NCI-H187 treated with DMSO at 0.1 percent for 48 hours (cell line): ENCODE measurements at places on chromosomes 16 and 17.

- no peak for DNase-seq
These were observed 83.3 kb upstream of the ZKSCAN2 start for GRCh38 chr16:25340973-25341372.

DNA sequence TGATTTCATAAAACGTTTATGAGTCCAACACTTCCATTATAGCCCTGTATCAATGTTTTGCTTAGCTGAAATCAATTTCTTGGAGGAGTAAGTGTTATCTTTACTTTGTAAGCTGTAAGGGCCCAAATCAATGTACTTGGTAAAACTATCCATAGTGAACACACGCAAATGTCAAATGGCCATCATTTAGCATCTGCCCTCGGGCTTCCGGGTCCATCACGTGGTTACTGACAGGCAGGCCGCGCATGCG lies 687 bp upstream of the NARF start:
- no peak for DNase-seq

- no peak for DNase-seq
These were observed 13.8 kb downstream of the IL4R start for GRCh38 chr16:27327586-27327915.

GRCh38 chr17:74288785-74289184 lies 14.8 kb downstream of the DNAI2 start:
- DNase-seq, result no peak

DNA sequence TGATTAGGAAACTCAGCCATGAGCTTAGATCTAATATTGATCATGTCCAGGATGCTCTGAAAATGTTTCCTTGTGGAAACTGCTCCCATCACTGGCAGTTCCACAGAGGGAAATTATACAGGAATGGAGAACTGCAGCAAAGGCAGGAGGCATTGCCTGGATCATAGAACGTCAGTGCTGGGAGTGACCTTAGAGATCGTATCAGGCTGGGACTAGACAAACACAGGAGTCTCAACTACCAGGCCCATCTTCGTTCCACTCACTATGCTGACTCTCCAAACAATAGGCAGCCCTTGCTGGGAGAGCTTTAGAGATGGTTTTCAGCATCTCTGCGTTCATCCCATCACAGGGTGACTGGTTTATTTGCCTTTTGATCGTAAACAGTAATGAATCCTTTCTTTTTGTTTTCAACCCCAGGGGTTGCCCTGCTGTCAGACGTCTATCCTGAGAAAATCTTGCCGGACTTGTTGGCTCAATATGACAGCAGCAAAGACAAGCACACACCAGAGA lies 130.3 kb downstream of the TANGO6 start:
- DNase-seq, result peak; percentile 6

GRCh38 chr17:21194226-21194625 lies 19.7 kb downstream of the TMEM11 start:
- DNase-seq, result no peak

- DNase-seq, result no peak
These were observed 6.2 kb downstream of the PHOSPHO1 start for GRCh38 chr17:49224198-49224996.

- DNase-seq, result no peak
These were observed at the start of gene SPNS3 for GRCh38 chr17:4433515-4434031. Gene SPNS3, plus strand, starts transcription at chr17:4433940. Its CDS starts 28 bp downstream, at chr17:4433968.

- no peak for DNase-seq
These were observed 29.4 kb upstream of the PRKCA start for GRCh38 chr17:66272811-66273585.

- no peak for DNase-seq
These were observed 585.6 kb downstream of the CDH13 start for GRCh38 chr16:83212301-83212841.

DNA sequence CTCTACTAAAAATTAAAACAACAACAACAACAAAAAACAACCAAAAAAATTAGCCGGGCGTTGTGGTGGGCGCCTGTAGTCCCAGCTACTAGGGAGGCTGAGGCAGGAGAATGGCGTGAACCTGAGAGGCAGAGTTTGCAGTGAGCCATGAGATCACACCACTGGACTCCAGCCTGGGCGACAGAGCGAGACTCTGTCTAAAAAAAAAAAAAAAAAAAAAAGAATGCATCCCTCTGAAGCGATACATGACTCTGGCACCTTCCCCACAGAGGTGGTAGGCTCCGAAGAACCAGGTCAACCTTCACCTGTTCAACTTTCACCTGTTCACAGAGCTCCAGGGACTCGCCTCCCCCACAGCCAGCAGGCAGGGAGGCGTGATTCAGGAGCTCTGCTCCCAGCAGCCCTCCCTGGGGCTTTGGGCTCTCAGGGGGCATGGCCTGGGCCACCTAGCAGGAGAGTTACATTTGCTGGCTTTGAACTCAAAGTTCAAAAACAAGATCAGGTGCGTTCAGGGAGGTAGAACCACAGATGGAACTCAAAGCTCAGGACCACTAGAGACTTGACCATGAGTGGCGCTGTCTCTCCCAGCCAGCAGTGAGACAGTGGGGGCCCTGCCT lies 5.6 kb downstream of the VAC14 start:
- no peak for DNase-seq

DNA sequence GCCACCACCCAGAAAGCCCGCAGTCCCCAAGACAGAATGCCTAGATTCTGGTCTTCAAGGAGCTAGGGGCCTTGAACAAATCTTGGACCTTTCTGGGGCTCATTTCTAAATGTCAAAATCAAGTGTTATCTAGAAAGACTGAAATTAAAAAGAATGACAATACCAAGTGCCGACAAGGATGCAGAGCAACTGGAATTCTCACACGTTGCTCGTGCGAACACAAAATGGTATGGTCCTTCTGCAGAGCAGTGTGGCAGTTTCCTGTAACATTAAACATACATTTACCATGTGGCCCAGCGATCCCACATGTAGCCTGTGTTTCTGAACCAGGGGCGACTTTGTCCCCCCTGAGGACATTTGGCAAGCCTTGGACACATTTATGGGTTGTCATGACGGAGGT lies 137.9 kb downstream of the GAS7 start:
- DNase-seq, result no peak

DNA sequence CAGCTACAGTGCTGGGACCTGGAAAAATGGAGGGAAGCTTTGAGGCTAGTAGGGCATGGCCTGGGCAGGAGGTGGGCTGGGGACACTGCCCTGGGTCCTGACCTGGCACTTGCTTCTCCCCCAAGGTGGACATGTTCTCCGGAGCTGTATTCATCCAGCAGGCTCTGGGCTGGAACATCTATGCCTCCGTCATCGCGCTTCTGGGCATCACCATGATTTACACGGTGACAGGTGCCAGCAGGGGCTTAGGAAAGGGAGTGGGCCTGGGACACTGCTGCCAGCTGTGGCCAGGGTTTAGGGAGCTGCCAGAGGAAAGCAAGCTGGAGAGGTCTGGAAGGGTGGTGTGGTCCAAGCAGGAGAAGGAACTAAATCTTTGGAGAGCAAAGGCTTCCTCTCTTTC lies 3.1 kb downstream of the SLC5A2 start:
- no peak for DNase-seq

- no peak for DNase-seq
These were observed 2.7 kb downstream of the CARMIL2 start for GRCh38 chr16:67647681-67648080.

GRCh38 chr16:52076801-52077201 lies 470.1 kb downstream of the TOX3 start:
- no peak for DNase-seq

DNA sequence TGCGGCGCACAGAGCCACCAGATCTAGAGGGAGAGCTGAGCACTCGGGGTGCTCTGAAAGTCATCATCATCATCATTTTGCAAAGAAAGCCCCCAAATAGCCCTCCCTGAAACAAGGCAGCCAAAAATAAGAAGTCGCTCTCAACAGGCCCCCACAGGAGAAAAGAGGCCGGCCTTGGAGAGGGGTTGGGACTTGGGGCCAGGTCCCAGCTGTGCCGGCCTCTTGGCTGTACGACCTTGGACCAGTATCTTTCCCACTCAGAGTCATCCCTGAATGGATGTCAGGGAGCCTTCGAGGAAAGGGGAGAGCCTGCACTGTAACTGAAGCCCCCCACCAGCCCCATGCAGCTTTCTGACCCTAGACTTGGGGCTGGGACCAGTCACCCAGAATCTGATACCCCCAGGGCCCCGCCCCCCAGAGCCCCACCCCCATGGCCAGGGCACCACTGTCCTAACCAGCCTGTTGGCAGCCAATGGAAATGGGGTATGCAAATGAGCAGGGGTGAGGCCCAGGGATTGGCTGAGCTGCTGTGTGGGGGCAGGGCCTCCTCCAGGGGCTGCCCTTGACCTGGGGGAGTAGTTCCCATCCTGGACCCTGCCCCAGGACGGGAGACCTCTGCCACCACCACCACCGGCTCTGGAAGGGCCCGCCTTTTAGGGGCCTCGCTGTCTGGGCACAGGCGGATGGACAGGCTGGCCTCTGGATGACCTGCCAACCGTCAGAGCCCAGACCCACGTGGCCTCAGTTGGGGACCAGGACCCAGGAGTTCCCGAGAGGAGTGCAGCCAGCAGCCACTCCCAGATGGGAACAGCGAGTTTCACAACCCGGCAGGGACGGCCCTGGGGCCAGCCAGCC lies 15.4 kb downstream of the ZFPM1 start:
- no peak for DNase-seq

- no peak for DNase-seq
These were observed 1.5 kb downstream of the ZFPM1 start for GRCh38 chr16:88454523-88454947.

- DNase-seq, result no peak
These were observed 4.4 kb upstream of the KRT37 start for GRCh38 chr17:41428591-41429291.

DNA sequence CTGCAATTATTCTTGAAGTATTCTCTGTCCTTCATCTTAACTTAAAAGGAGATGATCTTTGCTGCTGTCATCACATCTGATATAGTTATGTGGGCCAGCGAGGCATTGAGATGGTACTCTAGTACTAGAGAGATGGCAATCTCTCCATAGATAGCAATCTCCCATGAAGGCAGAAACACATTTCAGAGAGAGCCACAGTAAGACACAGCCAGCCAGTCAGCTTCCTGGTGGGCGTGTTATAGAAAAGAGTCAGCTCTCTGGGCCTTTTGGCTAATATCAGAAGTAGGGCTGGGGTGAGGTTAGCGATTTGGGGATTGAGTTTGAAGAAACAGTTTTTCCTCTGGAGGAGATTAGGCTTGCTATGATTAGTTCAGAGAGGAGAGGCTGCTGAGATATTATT lies 22.6 kb upstream of the EFCAB13 start:
- no peak for DNase-seq

GRCh38 chr17:16975277-16975651 lies 3.3 kb upstream of the TNFRSF13B start:
- no peak for DNase-seq

DNA sequence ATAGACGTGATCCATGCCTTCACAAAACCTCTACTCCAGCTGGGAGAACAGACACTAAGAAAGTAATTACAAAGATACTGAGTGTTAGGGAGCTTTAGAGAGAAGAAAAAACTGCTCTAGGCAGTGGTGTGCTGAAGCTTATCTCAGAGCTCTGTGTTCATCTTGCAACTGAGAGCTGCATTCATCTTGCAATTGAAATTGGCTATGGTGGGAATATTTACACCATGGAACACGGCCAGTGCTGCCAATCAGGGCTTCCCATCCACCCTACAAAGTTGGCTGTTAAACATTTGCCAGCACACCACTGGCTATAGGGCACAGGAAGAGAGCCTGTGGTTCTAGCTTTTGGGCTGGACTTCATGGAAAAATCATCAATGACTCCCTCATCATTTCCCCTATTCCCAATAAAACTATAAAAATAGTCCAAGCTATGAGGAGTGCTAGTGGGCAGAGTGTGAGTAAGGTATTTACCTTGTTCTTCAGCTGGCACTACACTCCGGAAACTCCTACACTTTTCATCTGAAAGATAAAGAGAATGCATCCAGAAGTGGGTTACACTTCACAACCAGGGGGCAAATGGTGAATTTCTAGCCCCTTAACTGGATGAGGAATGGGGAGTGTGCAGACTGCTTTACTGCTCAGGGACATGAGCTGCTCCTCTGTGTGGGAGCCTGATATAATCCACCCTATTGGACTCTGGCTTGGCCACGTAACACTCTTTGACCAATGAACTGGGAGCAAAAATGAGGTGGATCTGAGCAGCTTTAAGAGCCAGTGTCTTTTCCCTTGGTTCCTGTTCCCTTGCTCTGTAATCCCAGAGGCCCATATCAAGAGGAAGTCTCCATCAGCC lies 11.6 kb downstream of the GSG1L2 start:
- no peak for DNase-seq

GRCh38 chr17:80804466-80804865 lies 187.2 kb upstream of the CHMP6 start:
- no peak for DNase-seq

- no peak for DNase-seq
These were observed 50.0 kb downstream of the SHISA9 start for GRCh38 chr16:12951392-12951791.

GRCh38 chr16:78100112-78100467 lies 636 bp downstream of the WWOX start:
- DNase-seq, result no peak

DNA sequence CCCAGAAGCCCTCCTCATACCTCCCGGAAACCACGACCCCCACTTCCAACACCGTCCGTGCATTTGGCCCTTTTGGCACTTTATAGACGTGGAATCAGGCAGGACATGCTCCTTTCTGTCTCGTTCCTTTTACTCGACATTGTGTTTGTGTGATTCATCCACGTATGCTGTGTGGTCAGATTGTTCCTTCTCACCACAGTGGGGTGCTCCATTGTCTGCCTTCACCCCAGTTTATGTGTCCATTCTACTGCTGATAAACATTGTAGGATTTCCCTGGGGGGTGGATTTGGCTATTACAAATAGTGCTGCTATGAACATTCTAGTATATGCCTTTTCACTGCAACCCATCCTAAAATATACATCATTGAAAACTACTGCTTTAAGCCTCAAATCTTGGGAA lies 28.9 kb upstream of the RPH3AL start:
- no peak for DNase-seq

DNA sequence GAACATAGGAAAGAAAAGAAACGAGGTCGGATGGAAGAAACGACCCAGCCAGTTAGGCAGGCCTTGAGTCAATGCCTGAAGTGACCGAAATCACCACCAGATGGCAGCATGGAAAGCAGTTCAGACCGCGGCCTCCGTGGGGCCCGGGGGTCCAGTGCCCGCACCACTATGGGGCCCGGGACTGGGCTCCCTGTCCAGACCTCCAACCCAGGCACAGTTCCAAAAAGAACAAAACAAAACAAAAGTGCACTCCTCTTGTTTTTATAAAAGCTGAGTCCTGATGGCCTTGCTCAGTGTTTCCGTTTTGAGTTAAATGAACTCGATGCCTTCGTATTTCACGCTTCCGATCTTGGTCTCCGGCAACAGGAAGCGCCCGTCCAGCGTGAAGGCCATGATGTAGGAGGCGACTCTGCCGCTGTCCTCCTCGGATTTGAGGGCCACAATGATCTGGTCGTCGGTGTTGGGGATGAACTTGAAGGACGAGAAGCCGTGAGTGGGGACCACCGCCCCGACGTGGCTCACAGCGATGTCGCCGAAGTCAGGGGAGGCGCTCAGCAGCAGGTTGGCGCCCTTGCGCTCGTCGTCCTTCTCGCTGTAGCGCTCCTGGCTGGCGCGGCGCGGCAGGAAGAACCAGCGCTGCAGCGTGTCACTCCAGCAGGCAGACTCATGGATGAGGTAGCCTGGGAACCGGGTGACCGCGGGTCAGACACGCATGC lies 13.7 kb upstream of the LGALS3BP start:
- no peak for DNase-seq
